ENCODE measurements at places on chromosomes 11 and 22.

- no peak for DNase-seq
Measured at GRCh38 chr22:21730535-21731308, 4.9 kb downstream of the YPEL1 start.

DNA sequence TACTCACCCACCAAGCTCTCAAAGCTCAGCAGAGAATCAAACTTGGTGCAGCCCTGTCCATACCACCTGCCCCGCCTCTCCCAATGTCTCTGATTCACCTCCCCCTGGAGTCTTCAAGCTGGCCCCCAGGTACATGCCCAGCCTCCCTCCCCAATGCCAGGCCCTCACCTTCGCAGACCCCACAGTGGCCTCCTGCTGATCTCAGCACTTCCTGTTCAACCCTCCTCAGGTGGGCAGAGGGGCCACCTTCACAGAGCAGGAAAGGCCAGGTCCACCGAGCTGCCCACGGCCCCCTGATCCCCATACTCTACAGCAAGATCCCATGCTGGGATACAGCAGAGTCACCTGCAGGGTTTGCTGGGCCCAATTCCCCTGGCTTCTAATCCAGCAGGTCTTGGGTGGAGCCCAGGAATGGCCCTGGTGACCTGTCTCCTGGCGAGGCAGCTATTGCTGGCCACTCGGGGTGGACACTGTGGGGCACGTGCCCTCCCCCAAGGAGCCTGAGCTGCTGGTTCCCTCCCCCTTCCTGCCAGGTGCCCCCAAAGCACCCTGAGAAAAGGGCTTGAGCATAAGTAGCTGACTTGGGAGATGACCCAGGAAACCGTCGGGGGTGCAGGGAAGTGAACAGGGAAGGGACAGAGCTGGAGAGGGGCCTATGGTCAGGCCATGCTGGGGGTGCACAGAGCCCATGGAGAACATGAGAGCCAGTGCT, 150.7 kb downstream of the BRD1 start:
- no peak for DNase-seq

- no peak for DNase-seq
Measured at GRCh38 chr11:119744577-119744976, 15.6 kb upstream of the NECTIN1 start.

DNA sequence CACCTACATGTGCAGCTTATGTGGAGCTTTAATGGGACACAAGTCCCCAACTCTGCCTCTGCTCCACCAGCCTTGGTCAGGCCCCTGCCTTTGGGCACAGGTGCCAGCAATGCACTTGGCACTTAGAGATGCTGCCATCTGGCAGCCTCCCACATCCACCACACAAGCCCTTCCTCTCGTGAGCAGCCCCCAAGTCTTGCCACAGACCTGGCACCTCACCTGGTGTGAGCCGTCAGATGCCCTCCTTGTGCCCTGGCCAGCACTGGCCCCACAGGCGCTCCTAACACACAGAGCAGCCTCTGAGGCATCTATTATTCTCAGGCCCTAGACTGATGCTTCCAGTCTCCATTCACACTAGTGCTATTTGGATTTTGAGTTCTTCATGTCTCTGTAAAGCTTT, 24.5 kb upstream of the SERPIND1 start:
- DNase-seq: no peak

GRCh38 chr11:98090861-98091505, 929.8 kb upstream of the CNTN5 start:
- no peak for DNase-seq

GRCh38 chr11:64357446-64357845, 1.5 kb upstream of the RPS6KA4 start:
- DNase-seq: no peak

DNA sequence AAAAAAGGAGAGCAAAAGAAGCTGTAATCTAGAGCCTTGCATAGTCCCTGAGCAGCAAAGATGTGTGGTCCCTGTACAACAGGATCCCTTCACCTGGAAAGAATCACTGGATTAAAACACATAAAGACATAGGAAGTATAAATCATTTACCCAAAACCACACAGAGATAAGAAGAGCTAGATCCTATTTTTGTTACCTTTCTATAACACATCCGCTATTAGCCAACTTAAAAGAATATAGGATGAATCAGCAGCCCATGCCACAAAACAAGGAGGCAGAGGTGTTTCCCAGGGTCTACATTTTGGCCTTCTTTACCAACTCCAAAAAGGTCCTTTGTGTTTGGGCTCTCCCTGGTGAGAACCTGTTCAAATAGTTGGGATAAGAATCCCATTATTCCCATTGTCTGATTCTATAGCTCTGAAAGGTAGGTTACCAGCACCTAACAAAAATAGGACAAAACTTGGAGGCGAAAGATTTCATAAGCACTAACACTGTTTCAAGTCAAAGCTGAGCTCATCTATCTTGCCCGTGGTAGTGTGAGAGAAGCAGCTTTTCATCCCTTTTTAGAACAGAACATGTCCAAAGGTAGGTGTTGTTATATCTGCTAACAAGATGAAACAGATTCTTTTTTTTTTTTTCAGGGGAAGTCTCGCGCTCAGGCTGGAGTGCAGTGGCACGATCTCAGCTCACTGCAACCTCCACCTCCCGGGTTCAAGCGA, 26.8 kb downstream of the PAK1 start:
- no peak for DNase-seq

GRCh38 chr11:95089620-95090542, at the start of gene ENDOD1:
ENDOD1 (plus strand) TSS chr11:95089846; CDS start chr11:95089928, 82 bp downstream.
- peak; percentile 34 for DNase-seq

DNA sequence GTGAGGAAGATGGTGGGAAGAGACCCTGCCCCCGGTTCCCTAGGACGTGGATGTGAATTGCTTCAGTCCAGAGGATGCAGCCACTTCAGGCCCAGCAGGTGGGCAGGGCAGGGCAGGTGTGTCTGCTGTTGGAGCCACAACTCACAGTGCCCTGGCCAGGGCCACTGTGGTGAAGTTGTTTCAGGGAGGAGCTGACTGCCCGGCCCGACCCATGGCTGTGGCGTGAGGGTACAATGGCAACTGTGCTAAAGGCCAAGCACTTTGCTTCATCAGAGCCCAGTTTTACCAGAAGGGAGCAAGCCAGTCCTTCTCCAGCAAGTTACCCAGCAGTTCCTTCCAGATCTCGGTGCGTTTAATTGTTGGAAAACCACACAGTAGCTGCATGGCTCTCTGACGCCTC, 1174.4 kb downstream of the BRD1 start:
- DNase-seq: no peak

- no peak for DNase-seq
Measured at GRCh38 chr11:107928767-107929507, 689 bp downstream of the RAB39A start.

- DNase-seq: no peak
Measured at GRCh38 chr11:94932503-94932902, 40.9 kb downstream of the CWC15 start.

Data from esophagus squamous epithelium (tissue), 5 donors.